ENCODE measurements at places on chromosomes 7 and 10.

DNA sequence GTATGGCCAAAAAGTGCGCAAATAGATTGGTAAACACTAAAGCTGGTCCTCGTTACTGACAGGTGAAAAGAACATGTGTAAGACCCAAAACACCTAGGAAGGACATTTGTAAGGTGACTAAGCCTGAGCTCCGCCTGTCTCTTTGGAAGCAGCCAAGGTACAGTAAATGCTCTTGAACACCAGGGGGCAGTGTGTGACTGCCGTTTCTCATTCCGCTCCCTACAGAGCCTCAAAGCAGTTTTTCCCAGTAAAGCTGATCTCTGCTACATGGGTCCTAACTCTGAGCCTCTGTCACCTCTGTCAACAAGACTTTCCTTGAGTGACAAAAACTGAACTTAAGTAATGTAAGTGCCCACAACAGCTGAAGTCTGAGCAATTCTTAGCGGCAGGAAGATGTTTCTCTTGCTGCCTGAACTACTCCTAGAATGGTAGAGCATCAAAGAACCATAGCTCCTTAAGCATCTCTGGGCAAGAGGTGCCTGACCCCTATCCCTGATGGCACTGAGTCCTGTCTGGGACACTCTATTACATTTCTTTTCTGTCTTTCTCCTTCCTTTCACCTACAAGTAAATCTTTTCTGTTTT, 238.0 kb upstream of the INHBA start:
- peak; percentile 36 for DNase-seq

DNA sequence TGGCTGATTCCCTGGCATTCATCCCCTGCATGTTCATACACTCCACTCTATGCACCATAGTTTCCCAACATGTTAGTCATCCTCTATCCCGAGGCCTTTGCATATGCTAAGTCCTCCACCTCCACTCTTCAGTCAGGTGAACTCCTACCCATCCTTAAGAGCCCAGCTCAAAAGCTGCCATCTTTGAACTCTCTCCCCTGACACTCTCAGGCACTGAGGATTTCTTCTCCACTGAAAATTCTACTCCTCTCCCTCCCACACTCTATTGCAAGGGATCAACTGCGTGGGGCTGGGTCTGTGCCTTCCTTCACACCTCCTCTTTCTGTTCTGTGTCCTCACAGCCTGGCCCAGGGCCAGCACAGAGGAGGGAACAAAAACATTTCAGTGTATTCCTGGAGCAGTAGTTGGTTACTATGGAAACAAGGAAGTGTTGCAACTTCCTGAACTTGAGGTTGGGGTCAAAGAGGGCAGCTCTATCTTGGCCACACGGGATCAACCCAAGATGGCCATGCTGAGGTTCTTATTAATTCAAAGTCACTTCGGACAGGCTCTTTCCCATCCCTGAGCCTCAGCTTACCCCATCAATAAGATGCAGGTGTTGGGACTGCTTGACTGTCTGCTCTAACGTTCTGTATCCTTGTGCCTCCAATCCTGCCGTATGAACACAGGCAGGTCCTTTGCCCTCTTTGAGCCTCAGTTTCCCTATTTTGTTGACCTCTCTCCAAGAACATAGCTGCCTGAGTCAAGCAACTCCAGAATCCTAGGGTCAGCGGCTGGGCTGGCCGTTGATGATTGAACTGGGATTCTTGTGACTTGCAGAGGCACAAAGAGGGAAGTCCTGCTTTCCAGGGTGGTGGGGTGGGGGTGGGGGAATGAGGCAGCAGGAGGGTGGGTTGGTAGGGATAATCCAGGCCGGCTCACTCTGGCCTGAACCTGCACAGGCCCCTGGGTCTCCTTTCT, 15.5 kb downstream of the ZMIZ1 start:
- DNase-seq, result no peak

- no peak for DNase-seq
Measured at GRCh38 chr7:103466814-103467213, 20.8 kb upstream of the SLC26A5 start.

DNA sequence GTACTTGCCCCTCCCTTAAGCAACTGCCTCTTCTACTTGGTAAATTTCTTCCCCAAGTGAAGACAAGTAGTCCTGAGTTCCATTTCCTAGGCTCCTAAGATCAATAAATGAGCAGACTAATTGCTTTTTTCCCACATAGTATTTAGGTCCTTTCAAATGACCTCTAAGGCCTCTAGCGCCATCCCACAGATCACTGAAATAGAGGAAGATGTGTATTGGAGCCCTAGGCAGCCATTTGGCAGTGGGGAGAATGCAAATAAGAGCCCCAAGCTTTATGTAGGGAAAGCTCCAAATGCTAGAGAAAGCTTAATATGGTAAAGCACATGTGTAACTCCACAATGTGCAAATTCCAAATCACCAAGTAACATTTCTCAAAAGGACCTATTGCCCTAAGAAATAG, 316.5 kb upstream of the PHF14 start:
- DNase-seq, result no peak

DNA sequence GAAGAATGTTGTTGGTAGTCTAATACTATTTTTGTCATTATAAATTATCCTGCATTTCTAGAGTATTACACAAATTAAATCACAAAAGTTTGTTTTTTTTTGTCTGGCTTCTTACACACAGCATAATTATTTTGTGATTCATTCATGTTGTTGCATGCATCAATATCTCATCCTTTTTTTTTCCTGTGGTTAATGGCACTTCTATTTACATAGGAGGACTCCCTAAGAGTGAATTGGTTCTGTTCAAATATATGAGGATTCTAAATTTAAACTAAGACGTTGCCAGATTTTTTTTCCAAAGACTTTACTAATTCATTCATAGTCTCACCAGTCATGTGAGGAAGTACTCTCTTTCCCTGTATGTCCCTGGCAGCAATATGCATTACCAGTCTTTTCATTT, 303.3 kb downstream of the GPR37 start:
- no peak for DNase-seq

DNA sequence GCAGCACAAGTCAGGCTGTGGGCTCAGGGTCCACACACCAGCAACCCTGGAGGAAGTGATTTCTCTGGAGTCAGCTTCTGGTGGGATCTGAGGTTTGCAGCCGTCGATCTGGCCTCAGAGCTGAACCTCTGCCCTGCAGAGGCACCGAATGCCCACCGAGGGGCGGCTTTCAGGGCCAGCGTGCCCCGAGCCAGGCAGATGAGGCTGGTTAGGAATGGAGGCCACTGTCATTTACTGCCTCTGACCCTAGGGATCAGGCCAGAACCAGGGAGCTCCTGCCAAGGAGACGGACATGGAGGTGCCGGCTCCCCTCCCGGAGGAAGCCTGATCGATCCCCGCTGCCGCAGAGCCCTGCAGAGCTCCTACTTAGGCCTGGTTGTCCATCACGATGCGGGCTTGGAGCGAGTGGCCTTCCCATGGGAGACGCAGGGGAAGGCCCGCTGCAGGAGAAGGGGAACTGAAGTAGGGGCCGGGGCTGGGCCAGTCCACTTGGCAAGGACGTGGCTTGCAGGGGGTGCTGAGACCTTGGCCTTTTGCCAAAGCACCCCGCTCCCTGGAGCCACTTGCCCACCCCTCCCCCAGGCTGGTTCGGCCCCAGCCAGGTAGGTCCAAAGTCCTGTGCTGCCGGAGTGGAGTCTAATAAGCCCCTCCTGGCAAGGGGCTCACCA, 19.6 kb upstream of the ELFN1 start:
- no peak for DNase-seq

DNA sequence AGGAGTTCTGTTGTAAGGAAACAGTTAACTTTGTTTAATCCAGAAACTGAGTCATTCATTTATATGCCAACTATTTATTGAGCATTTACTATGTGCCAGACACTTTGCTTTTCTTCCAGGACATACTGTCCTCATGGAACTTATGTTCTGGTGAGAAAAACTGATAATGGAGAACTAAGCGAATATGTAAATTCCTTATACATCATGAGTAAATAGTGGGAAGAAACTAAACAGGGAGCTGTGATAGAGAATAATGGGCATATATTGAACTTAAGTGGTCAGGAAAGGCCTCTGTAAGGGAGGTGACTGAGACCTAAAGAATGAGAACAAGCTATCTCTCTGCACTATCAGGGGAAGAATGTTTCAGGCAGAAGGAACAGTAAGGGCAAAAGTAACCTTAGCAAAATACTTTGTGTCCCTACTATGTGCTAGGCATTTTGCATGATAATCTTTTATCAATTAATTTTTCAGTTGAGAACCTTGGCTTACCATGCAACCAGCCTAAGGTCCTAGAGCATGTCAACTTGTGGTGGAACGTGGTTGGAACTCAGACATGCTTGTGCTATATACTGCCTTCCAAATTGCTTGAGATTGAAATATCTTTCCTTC, 45.4 kb downstream of the ST7 start:
- DNase-seq, result no peak

GRCh38 chr7:157090485-157091165, 48.1 kb upstream of the UBE3C start:
- DNase-seq, result no peak
